ENCODE measurements at places on chromosomes 2 and 18.

DNA sequence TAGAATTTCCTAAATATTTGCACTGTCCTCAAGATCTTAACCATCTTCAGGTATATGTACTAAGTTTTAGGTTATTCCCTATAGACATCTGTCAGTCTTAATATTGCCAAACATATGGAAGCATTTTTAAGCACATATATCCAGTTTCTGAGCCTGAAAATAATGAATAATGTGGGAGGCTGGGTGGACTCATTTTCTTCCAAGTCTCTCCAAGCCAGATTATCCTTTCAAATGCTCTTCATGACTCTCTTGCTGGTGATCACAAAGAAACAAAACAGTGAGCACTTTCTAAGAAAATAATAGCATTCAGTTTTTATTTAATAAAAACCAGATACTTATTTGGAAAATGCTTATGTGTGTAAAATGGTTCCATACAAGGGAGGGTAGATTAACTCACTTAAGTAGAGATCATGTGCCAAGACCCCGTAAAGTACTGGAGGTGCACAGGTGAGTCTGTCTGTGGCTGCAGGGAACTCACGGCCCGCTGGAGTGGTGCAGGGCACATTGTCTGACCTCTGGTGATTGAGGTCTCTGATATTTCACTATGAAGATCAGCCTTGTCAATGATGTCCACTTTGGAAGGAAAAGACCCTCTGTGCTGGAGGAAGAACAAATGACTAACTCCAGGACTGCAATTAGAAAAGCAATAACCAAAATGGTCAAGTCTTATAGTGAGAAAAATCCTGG is 161.6 kb downstream of the TMEM18 start:
- no peak for DNase-seq

DNA sequence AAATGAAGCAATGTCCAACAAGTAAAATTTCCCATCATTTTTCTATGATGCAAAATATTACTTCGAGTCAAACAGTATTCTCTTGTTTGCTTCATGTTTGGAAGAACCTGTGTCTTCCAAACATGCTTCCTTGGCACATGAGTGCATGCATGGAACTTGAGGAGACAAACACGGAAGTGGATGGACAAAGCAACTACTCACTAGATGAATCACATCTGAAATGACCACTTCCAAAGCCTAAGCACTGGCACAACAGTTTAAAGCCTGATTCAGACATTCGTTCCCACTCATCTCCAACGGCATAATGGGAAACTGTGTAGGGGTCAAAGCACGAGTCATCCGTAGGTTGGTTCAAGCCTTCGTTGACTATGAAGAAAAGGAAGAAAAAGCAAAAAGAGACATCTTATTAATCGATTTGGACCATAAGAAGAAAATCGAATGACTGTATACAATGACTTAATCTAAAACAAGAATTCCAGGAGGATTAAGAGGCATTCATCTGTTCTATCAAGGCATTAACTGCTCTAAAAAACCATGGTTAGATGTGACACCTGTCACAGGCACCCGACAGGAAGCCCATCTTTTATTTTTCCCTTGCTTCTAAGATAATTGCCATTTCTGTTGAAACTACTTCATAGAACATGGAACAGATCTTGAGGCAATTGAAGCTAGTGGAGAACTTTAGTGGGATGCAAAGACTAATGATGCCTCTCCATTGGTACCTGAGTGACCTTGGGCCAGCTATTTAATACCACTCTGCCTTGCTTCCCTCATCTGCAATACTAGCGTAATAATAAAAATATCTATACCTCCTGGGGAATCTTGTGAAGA is 56.0 kb downstream of the ATIC start:
- DNase-seq = no peak

DNA sequence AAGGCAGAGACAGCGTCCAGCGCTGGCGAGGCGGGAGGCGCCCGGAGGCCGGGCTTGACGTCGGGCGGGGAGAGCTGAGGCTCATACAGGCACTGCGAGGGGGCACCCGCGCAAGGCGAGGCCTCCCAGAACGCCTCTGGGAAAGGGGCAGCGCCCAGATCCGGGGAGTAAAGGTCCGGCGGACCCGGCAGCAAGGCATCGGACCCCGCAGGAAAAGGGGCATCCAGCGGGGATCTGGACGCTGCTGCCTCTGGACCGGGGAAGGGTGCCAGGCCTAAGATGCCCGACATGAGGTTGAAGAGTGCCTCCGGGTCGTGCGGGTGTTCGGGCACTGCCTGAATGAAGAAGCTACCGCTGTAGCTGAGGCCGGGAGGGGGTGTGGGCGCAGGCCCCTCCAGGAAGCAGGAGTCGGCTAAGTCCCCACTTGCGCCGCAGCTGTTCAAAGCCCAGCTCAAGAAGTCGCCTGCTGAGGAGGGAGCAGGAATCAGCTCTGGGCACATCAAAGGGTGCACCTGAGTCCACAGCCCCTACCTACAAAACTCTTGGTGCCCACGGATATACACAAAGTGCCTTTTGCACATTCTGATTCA is 937 bp downstream of the EGR4 start:
- peak; percentile 62 for DNase-seq

DNA sequence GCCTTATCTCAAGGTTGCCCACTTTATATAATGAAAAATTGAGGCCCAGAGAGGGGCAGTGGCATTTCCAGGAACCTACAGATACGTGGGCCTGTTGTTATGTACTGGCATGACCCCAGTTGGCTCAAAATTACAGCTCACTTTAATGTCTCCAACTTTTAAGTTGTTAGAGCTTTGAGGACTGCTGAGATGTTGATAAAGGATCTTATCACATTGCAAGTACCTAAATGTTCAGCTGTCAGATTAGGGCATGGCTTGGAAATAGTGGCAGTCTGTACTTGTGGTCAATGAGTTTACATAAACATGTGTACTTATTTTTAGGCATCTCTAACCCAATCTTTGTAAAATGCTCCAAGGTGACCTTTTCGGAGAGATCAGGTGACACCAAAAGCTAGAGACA is 14.6 kb downstream of the SLC4A5 start:
- no peak for DNase-seq

GRCh38 chr2:109609352-109610024 is 4.3 kb downstream of the SEPTIN10 start:
- no peak for DNase-seq

DNA sequence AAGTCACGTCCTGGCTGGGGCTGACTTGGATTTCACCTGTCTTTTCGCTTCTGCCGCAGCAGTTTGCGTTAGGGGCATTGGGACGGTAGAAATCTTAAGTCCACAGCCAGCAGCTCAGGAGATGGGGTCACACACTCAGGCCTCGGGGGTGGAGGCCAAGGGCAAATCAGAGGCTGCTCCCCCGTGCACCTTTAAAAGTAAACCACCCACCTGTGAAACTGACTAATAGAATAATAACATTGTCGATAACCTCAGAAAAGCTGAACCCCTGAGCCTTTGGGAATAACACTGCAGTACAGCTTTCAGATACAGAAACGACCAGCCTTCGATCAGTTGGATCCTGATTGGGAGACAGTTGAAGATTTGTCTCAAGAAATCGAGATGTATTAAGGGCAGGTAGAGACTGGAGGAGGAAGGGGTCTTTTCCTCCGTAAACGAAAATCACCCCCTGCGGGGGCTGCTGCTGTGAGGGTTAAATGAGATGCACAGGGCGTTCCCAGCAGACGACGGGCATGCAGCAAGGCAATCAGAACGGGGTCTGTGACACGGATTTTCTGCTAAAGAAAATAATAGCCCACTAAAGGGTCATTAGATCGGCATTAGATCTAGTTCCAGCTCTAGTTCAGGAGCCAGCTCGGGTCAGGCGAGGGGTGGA is 16.4 kb upstream of the NFATC1 start:
- no peak for DNase-seq

- no peak for DNase-seq
Observed at GRCh38 chr2:203973000-203973399, 36.4 kb downstream of the ICOS start.

GRCh38 chr2:62304429-62305417 is 108.8 kb downstream of the B3GNT2 start:
- DNase-seq = peak; percentile 43

GRCh38 chr2:181814057-181814491 is 77.5 kb upstream of the ITPRID2 start:
- no peak for DNase-seq

GRCh38 chr18:6428851-6429395 is 14.2 kb upstream of the L3MBTL4 start:
- no peak for DNase-seq

GRCh38 chr2:107263628-107264027 is 377.7 kb upstream of the ST6GAL2 start:
- no peak for DNase-seq

- no peak for DNase-seq
Observed at GRCh38 chr2:53033411-53033810, 734.2 kb upstream of the CHAC2 start.

DNA sequence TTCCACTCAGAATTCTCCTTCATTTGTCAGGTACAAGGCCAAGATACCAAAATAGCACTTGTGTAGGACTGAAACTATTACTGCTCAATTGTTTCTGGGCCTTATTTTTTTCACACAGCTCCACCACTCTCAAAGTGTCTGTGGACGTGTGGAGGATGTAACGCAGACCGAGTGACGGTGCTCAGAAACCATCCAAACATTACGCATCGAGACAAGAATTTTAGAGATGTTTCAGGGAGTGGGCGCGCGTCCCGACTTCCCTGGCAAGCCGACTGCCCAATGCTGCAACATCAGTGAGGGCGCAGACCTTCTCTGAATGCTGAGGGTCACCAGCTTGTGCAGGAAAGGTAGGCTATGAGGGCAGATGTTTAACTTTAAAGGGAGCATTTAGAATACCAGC is 108.4 kb downstream of the GATA6 start:
- no peak for DNase-seq

- no peak for DNase-seq
Observed at GRCh38 chr2:172181840-172182239, 79.1 kb upstream of the DLX2 start.

GRCh38 chr2:39455826-39456225 is 18.7 kb upstream of the MAP4K3 start:
- no peak for DNase-seq

- no peak for DNase-seq
Observed at GRCh38 chr2:13066676-13067075, 349.9 kb downstream of the TRIB2 start.
